Epithelial cell of umbilical artery (primary cell): ENCODE measurements at places on chromosomes 4 and X. TPM values are rescaled to one million over a fixed set of nuclear protein-coding genes. Genes with fewer than 3 reads are reported as not detected.

ADH1C gene
- not detected in 2 replicates for total RNA-seq

EFHC2 gene
- not detected in 2 replicates for total RNA-seq

PIN4 gene
- 4.1 and 14.6 TPM in 2 replicates for total RNA-seq

NCBP2L gene
- total RNA-seq = not detected in 2 replicates

CPZ gene
- total RNA-seq = under 0.01 TPM in 1 of 2 replicates, not detected in the other

STK32B gene
- total RNA-seq = 9.4 and 18.1 TPM in 2 replicates
